Endothelial cell (in vitro differentiated cells): ENCODE measurements at places on chromosomes 1 and 21.

- peak overlapping the region; percentile 68 for H3K27ac ChIP-seq
- no peak overlapping the region for H3K4me3 ChIP-seq
- no peak for DNase-seq
- no peaks in the 10 kb centered on the region for H3K36me3 ChIP-seq
- H3K4me1 ChIP-seq: peaks cover 47% of the 10 kb centered on the region
Observed at GRCh38 chr1:246072456-246072955, 434.6 kb downstream of the SMYD3 start.

GRCh38 chr1:113320972-113321680, 69.2 kb upstream of the MAGI3 start:
- H3K4me3 ChIP-seq: no peak overlapping the region
- H3K27me3 ChIP-seq: no peaks in the 10 kb centered on the region
- DNase-seq: no peak
- H3K27ac ChIP-seq: no peak overlapping the region
- H3K36me3 ChIP-seq: no peaks in the 10 kb centered on the region
- H3K4me1 ChIP-seq: no peaks in the 10 kb centered on the region

GRCh38 chr1:2277741-2278488, 49.8 kb downstream of the SKI start:
- peaks cover 32% of the 10 kb centered on the region for H3K4me1 ChIP-seq
- peak overlapping the region; percentile 61 for H3K27ac ChIP-seq
- DNase-seq: no peak

- H3K36me3 ChIP-seq: peaks cover 14% of the 10 kb centered on the region
- no peak overlapping the region for H3K27ac ChIP-seq
- no peak for DNase-seq
- peaks cover 13% of the 10 kb centered on the region for H3K4me1 ChIP-seq
Observed at GRCh38 chr1:31514117-31514516, 62.2 kb upstream of the TINAGL1 start.

DNA sequence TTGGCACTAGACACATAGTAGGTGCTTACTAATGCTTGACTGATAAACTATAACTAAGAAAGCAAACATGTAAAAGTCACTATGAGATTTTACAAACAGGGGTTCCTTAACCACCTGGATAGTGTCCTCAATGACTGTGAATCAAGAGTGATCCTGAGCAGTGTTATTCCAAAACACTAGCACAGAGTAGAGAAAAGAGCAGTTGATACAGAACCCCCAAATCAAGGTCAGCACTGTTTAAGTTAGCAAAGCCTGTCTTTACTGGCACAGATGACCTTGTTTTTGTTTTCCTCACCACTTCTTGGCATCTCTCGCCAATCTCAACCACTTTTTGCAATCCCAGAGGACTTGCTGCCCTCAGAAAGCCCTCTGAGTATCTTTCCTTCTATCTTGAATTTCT, 50.7 kb downstream of the BCL9 start:
- H3K27me3 ChIP-seq: peaks cover 1% of the 10 kb centered on the region
- no peak for DNase-seq
- H3K4me3 ChIP-seq: no peak overlapping the region
- no peak overlapping the region for H3K27ac ChIP-seq

DNA sequence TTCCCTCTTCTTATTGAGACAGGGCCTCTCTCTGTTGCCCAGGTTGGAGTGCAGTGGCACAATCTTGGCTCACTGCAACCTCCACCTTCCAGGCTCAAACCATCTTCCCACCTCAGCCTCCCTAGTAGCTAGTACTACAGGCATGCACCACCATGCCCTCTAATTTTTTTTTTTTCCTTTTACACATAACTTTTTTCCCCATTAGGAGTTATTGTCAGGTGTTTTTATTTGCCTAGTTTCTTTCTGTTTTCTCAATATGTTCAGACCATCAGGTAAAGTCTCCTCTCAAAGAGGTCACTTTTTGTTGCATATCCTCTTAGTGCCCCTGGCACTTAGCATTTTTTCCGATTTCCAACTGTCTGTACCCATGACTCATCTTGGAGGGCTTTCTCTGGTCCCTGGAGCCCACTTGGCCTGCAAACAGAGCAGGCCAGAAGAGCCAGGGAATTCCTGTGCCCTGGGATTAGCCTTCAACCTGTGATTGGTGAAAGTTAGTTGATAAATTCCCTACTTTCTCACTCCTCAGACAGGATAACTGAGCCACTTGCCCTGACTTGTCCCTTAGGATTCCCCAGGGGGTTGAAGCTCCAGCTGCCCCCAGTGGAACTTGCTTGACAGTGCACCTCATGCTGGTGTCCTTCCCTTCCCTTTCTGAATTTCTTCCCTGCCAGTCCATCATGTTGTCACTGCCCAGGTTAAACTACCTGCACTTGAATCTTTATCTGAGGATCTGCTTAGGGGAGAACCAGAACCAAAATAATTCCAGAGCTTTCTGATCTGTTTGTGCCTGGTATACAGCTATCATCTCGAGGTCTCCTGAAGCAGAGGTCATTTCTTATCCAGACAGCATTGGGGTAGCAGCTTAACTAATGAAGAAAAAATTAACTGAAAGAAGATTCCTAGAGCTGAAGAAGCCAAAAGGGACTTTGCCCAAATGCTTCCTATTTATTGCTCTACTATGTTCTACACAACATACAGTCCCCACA, 2.4 kb downstream of the NTPCR start:
- DNase-seq: peak; percentile 52
- no peak overlapping the region for H3K27ac ChIP-seq
- H3K4me1 ChIP-seq: peaks cover 47% of the 10 kb centered on the region

GRCh38 chr1:30376054-30376697, 347.2 kb downstream of the MATN1 start:
- no peaks in the 10 kb centered on the region for H3K4me1 ChIP-seq
- peaks cover 4% of the 10 kb centered on the region for H3K27me3 ChIP-seq
- no peak overlapping the region for H3K27ac ChIP-seq
- no peak for DNase-seq
- H3K36me3 ChIP-seq: no peaks in the 10 kb centered on the region

GRCh38 chr1:178724376-178724727, 692 bp upstream of the RALGPS2 start:
- peaks cover 14% of the 10 kb centered on the region for H3K4me1 ChIP-seq
- no peak for DNase-seq
- H3K4me3 ChIP-seq: peak overlapping the region; percentile 93
- H3K36me3 ChIP-seq: no peaks in the 10 kb centered on the region

GRCh38 chr1:55089683-55090082, 50.3 kb downstream of the PCSK9 start:
- peak overlapping the region; percentile 6 for H3K4me3 ChIP-seq
- H3K4me1 ChIP-seq: peaks cover 5% of the 10 kb centered on the region
- H3K27ac ChIP-seq: no peak overlapping the region
- peaks cover 46% of the 10 kb centered on the region for H3K36me3 ChIP-seq

DNA sequence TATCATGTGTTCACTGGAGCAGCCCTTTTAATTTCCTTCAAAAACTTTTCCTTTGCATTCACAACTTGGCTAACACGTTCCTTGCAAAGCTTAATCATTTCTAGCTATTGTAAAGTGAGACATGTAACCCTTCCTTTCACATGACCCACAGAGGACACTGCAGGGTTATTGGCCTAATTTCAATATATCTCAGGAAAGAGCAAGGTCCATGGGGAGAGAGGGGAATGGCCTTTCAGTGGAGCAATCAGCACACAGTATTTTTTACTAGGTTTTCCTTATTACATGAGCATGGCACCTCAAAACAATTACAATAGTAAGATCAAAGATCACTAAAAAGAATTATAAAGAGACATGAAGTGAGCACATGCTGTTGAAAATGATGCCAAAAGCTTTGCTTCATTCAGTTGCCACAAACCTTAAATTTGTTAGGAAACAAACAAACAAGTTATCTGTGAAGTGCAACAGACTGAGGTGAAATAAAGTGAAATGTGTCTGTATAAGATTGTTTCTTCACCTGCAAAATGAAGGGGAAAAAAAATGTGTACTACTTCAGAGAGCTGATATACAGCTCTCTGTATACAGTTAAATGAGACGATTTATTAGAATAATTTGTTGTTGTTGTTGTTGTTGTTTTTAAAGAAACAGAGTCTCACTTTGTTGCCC, 61.5 kb downstream of the EIF4G3 start:
- H3K27ac ChIP-seq: no peak overlapping the region
- H3K4me1 ChIP-seq: no peaks in the 10 kb centered on the region
- no peak for DNase-seq
- no peaks in the 10 kb centered on the region for H3K36me3 ChIP-seq

DNA sequence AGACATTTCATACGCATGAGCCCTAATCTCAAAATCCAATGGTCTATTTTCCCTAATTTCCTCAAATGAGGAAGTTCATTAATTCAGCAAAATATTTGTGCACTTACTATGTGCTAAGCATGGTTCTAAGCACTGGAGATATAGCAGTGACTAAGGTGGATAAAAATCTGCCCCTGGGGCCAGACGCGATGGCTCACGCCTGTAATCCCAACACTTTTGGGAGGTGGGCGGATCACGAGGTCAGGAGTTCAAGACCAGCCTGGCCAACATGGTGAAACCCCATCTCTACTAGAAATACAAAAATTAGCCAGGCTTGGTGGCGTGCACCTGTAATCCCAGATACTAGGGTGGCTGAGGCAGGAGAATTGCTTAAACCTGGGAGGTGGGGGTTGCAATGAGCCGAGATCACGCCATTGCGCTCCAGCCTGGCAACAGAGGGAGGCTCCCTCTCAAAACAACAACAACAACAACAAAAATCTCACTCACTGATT, 4.3 kb upstream of the MIIP start:
- H3K36me3 ChIP-seq: peaks cover 26% of the 10 kb centered on the region
- no peaks in the 10 kb centered on the region for H3K4me1 ChIP-seq
- H3K4me3 ChIP-seq: no peak overlapping the region
- no peak for DNase-seq
- H3K27me3 ChIP-seq: peaks cover 7% of the 10 kb centered on the region

DNA sequence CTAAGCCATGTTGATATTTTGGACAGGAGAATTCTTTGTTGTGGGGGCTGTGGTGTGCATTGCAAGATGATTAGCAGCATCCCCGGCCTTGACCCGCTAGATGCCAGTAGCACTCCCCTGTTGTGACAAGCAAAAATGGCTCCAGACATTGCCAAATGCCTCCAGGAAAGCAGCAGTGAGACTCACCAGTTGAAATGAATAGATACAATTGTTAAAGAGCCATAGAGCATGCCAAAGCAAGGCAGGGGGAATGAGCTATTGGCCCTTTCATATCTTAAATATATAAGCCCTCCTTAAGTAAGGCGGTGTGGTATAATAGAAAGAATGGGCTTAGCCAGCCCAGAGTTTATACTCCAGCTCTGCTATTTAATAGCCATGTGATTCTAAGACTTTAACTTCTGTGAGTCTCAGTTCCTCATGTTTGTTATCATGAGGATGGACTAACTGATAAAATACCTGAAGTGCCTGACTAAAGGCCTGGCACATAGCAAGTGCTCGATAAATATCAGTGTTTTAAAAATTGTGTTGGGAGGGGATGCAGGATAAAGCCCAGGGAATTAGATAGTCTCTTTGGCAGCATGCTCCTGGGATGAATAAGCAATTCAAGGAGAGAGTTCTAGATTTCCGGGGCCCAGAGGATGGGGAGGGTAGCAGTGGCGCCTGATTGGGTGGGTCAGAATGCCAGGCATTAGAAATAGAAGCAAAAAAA, 21.1 kb upstream of the RGS4 start:
- H3K27ac ChIP-seq: no peak overlapping the region
- peaks cover 1% of the 10 kb centered on the region for H3K27me3 ChIP-seq
- H3K36me3 ChIP-seq: peaks cover 3% of the 10 kb centered on the region
- H3K4me3 ChIP-seq: no peak overlapping the region
- no peak for DNase-seq

- no peaks in the 10 kb centered on the region for H3K36me3 ChIP-seq
- H3K27me3 ChIP-seq: no peaks in the 10 kb centered on the region
- H3K4me1 ChIP-seq: peaks cover 4% of the 10 kb centered on the region
- no peak overlapping the region for H3K27ac ChIP-seq
- no peak overlapping the region for H3K4me3 ChIP-seq
Observed at GRCh38 chr1:235919833-235920441, 53.2 kb upstream of the LYST start.

- H3K4me3 ChIP-seq: no peak overlapping the region
- H3K4me1 ChIP-seq: peaks cover 34% of the 10 kb centered on the region
- H3K36me3 ChIP-seq: no peaks in the 10 kb centered on the region
- no peak for DNase-seq
Observed at GRCh38 chr1:59138402-59138801, 158.5 kb upstream of the FGGY start.

GRCh38 chr1:62493656-62494055, 56.8 kb downstream of the USP1 start:
- H3K27me3 ChIP-seq: no peaks in the 10 kb centered on the region
- no peak overlapping the region for H3K4me3 ChIP-seq
- H3K27ac ChIP-seq: no peak overlapping the region
- H3K36me3 ChIP-seq: no peaks in the 10 kb centered on the region

DNA sequence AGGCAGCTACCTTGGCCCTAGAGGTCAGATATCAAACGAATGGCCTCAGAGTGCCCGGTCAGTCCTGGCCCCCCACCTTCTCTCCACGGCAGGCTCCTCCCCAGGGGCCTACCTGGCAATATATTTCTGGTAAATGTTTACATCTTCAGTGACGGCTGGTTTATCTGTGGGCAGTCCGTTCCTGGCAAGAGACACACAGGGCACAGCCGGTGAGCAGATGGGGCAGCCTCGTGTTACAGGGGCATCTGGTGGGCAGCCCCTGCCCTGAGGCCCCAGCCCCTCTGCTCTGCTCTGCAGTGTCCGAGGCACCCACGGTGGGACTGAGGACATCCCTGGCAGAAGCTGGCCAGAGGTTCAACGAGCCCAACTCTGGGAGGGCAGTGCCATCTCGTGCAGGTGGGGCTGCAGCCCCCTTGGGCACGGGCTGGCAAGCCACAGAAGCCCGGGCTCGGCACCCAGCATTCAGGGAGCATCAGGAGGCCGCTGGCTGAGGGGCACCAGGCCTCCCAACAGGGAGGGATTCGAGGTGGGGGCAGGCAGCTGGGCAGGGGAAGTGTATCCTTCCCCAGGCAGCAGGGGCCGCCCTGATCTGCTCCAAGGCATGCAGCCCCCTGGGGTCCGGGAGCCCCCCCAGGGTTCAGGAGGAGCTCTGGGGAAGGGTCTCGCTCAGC, 137.9 kb downstream of the CASZ1 start:
- peaks cover 15% of the 10 kb centered on the region for H3K27me3 ChIP-seq
- no peaks in the 10 kb centered on the region for H3K4me1 ChIP-seq
- no peak for DNase-seq
- no peaks in the 10 kb centered on the region for H3K36me3 ChIP-seq
- H3K4me3 ChIP-seq: no peak overlapping the region
- no peak overlapping the region for H3K27ac ChIP-seq

- no peaks in the 10 kb centered on the region for H3K36me3 ChIP-seq
- H3K4me3 ChIP-seq: no peak overlapping the region
- H3K27ac ChIP-seq: no peak overlapping the region
- DNase-seq: no peak
- H3K4me1 ChIP-seq: no peaks in the 10 kb centered on the region
Observed at GRCh38 chr1:92502247-92502646, 15.5 kb upstream of the GFI1 start.
